CD4-positive, alpha-beta T cell treated with Interleukin-1 beta for 1 hour (primary cell): ENCODE measurements at places on chromosomes 6 and 20.

GRCh38 chr6:4901386-4902061 is 102.3 kb downstream of the RPP40 start:
- no peak for DNase-seq

GRCh38 chr20:10297684-10298240 is 79.1 kb downstream of the SNAP25 start:
- DNase-seq: no peak

DNA sequence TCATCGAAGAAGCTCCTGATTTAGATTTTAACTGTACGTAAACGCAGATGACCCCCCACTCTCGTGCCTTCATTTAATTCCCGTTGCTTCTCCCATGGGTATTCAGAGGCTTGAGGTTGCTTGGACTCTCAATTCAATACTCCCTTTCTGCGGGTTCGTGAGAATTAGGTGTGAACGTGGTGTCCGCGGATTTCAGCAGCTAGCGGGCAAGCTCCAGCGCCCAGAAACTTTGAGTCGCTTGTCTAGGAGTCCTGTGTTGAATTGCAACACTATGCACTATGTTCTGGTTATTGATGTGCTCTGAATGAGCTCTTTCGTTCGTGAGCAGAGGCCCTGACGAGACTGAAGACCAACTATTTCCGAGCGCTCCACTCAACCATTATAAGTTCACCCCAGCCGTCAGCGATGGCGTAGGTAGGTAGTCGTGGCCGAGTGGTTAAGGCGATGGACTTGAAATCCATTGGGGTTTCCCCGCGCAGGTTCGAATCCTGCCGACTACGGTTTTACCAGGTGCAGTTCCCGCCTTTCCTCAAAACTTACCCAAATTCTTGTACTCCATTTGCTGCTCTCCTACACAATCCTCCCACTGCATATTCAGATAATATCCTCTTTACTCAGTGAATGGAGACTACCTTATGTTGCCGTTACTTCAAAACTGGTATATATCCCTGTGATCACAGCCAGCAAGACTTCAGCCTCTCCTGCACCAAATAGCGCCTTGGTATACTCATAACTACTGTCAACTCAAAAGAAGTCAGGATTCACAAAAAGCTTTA is 72.6 kb upstream of the ZNF184 start:
- no peak for DNase-seq

DNA sequence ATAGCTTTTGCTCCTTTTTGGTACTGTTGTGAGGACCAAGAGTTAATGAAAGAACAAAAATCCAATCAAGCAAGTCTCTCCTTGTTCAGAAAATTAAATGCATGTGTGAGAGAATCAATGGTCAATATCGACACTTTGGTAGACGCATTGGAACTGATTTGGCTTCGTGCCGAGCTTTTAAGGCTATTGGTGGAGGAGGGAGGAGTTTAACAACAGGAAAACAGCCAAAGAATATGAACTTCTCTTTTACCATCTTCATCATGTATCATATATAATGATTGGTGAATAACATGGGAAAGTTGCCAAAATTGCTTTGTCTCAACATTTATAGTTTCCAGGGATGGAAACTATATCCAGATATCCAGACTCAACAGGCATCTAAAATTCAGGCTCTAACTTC is 266.5 kb upstream of the CITED2 start:
- no peak for DNase-seq

- no peak for DNase-seq
These were observed 52.2 kb upstream of the TASP1 start for GRCh38 chr20:13690943-13691342.

DNA sequence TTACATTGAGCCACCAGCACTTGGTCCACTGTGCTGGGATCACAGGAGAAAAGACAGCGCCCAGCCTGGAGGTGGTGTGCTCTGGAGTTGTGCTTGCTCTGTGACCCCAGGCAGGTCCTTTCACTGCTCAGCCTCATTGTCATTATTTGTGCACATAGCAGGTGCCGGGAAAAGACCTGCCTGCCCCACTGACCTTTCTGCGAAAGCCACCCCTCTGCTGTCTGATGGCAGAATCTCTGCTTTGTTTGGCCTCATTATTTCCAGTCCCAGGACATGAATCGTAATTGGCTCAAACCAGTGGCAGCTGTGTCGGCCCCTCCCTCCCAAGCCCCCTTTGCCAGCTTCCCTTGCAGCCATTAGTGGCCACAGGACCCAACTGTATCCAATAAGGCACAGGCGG is 185.2 kb upstream of the UST start:
- DNase-seq: no peak

DNA sequence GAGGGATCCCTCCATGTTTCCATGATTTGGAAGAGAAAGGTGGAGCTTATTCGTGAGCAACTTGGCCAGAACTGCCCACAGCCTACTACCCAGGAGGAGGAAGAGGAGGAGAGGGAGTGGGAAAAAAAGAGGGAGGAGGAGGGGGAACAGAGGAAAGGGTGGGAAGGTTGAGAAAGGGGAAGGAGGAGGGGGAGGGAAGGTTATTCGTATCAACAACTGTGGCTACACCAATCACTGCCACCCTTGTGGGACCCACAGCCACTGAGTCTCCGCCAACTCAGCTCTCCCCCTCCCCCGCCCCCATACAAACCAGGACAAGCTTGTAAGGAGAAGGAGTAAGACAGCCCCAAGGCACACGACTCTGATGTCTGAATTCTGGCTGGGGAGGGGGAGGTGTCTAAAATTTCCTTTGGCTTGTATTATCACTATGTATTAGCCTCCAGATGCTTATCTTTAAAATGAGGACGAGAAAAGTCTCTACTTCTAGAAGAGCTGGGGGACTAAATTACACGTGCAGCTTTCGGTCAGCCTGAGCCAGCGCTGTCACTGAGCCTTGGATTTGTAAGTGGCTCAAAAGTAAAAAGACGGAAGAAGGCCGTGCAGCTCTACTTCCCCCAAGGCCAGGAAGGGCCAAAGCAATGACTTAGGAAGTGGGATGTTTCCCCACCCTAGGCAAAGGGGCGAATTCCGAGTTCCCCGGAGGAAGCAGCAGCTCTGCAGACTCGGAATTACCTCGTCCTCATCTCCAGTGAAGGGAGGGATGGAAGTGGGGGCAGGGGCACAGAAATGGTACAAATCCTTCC is 1.0 kb downstream of the FKBP1A start:
- no peak for DNase-seq

DNA sequence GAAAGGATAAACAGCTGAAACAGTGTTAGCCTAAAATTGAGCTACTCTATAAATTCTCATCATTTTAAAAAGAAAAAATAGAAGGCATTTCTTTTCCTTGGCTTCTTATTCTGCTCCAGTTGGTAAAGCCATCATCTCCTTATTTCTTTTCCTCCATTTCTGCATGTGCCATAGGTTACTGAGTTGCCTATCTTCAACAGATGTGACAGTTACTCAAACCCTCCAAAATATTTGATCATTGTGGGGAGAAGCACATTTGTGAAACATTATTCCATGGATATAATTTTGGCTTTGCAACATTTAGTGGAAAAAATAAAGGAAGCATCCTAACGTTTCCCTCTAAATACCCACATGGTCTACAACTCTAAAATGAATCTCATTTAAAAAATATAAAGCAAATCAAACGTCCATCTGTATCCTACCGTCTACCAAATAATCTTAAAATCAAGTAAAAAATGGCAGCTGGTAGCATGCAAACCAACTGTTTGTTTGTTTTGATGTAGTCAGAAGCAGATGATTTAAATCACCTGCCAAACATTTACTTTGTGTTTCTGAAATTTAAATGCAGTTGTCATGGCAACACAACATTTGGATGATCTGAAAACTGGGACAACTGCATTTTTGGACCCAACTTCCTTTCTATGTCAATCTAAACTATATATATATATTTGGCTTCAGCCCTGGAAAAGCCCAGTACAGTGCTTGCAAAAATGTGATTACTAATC is 16.8 kb upstream of the SNX9 start:
- DNase-seq: no peak

- peak; percentile 52 for DNase-seq
These were observed 381.9 kb upstream of the ARID1B start for GRCh38 chr6:156395276-156395675.

- DNase-seq: no peak
These were observed 223.5 kb downstream of the CDKAL1 start for GRCh38 chr6:20757761-20758160.

DNA sequence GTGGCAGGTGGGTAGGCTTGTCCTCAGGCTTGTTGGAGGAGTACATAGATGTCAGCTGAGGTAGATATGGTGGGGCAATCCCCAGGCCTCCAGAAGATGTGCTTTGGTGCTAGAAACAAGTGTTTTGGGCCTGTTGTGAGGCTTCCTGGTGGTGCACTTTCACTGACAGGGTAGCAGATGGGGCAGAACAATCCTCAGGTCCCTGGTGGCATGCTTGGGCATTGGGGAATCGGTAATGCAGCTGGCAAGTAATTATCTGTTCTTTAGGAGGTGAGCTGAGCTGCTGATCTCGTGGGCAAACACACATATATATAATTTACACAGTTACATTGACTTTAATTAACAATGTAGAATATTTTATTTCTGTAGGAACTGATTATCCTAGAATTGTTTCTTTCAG is 458.7 kb downstream of the BMP2 start:
- no peak for DNase-seq

- no peak for DNase-seq
These were observed 145.6 kb downstream of the DHX35 start for GRCh38 chr20:39107741-39108140.

DNA sequence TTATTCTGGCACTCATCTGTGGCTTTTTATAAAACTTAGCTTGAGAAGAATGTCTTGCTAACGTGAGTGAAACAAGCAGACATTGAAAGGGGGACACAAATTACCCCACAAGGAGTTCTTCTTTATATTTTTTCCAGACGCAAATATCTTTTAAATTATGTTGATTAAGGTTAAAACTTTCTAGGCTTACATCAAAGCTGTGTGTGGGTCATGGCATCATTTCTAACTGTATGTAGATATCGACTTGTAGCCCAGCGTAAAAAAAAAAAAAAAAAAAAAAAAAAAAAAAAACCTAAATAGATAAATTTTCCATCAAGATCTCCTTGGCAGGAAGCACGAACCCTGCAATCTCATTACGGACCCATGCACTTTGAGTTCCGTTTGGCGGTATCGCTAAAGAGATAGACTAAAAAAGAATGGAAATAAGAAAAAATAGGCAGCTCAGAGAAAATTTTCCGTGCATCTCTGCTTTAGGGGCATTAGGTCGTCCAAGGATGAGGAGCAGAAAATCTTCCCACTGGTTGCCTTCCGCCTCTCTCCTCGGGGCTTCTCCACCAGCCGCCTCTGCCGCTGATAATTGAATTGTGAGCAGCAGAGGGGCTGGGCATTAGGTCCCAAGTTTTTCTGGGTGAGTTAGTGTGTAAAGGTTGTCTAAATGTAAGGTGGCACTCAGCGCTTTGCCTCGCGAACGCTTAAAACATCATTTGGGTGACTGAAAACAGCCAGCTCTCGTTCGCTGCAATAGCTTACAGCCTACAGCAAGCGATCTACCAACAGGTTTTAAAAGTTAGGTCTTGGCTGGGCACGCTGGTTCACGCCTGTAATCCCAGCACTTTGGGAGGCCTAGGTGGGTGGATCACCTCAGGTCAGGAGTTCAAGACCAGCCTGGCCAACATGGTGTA is 194.0 kb downstream of the TRIM27 start:
- DNase-seq: no peak

- DNase-seq: no peak
These were observed 125.6 kb downstream of the MAFB start for GRCh38 chr20:40563296-40563950.

- DNase-seq: no peak
These were observed 28.4 kb upstream of the BTN3A2 start for GRCh38 chr6:26336355-26337198.

GRCh38 chr6:1328129-1328800 is 16.4 kb downstream of the FOXQ1 start:
- DNase-seq: no peak

- no peak for DNase-seq
These were observed at the start of gene PKIG for GRCh38 chr20:44582311-44583025. PKIG (plus strand) TSS chr20:44582579; CDS start chr20:44614557, 31,978 bp downstream.

GRCh38 chr6:77965449-77965848 is 312.6 kb downstream of the MEI4 start:
- no peak for DNase-seq

- no peak for DNase-seq
These were observed 5.6 kb downstream of the BTNL2 start for GRCh38 chr6:32401284-32401963.

GRCh38 chr6:20907486-20908071 is 373.3 kb downstream of the CDKAL1 start:
- DNase-seq: no peak

DNA sequence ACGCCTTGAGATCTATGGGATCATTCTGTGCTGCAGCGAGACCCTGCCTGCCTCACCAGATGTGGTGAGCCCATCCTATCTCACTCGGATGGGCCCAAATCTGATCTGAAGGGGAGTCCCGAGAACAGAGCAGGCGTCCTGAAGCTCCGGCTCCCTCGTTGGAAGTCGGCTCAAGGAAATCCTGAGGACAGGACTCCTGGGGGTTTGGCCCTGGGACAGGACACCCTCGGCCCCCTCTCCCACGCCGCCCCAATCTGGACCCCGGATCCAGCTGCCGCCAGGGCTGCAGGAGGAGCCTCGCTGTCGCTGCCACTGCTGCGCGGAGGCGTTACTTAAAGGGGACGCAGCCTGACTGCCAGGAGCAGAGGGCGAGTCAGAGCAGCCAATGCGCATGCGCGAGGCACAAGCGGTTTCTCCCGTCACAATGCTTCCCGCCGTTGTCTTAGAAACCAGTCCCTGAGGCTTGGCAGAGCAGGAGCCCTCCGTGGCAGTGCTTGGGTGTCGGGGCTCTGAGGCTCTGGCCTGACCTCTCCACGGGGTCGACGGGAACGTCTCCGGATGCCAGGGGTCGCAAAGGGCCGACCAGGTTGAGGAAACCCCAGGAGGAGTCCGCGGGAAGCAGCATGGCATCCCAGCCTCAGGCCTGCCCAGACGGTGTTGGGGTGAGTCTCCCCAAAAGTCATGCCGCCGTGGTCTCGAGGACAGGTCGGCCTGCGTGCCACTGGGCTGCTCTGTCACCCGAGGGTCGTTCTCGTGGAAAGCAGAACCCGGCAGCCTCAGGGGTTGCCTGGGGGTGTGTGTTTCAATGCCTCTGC is 1567.8 kb upstream of the DEFB115 start:
- DNase-seq: no peak

- no peak for DNase-seq
These were observed 40.5 kb downstream of the ARMC2 start for GRCh38 chr6:108888745-108889144.

DNA sequence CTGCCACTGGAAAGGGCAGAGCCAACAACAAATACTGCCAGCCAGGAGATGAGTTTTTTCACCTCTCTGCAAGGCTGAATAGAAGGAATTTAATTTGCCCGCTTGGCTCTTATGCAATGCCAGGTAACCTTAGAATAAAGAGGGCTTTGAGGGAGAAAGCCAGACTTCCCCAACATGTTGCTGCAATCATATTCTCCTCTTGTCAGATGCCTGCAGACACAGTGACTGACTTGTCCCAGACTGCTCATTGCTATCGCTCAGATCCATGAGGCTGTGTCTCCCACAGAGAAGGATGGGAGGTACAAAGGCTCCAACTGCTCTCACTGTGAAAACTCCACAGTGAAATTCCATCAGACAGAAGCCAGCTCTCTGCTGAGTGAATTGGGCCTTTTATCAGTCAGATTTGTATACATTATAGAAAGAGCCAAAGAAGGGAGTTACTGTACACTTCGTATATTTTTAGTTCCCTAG is 517.0 kb upstream of the ID4 start:
- DNase-seq: no peak

- no peak for DNase-seq
These were observed 132.9 kb downstream of the SCML4 start for GRCh38 chr6:107691062-107691751.
